ENCODE measurements at places on chromosomes 2 and 18.
A peak's percentile ranks its signal among the peaks of the same experiment; 100 is the strongest.

DNA sequence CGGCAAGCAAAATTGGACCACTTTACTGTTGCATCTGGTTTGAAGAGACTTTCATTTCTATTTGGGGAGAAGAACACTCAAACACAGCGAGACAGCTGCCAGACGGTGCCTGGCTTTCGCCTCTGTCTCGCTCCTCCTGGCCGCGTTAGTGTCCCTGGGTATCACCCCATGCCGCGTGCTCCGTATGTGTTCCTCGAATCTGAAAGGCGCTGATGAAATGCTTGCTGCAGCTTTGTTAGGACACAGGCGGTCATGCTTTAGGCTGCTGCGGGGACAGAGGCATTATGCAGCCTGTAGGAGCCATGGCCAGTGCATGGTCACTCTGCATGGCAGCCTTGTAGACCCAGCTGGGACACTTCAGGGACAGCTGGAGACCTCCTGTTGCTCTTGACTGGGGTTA, 53.9 kb downstream of the LDLRAD4 start:
- DNase-seq: no peak

- DNase-seq: no peak
Measured at GRCh38 chr2:96693286-96694200, 46.3 kb downstream of the LMAN2L start.

- no peak for DNase-seq
Measured at GRCh38 chr2:119679846-119680245, 845 bp downstream of the TMEM177 start.

DNA sequence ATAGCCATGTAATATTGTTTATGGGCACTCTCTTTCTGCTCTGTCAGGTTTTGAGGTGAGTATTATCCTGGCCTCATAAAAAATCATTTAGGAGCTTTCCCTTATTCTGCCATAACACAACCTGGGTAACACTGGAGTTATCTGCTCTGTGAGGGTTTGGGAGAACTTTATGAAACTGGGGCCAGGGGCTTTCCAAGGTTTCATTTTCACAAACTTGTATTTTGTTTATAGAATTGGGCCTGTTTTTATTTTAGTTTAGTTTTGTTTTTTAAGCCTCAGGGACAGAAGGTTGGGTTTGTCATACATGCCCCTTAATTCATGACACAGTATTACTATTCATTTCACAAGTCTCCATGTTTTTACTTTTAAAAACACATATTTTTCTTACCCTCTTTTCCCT, 83.5 kb downstream of the IRS1 start:
- DNase-seq: no peak

DNA sequence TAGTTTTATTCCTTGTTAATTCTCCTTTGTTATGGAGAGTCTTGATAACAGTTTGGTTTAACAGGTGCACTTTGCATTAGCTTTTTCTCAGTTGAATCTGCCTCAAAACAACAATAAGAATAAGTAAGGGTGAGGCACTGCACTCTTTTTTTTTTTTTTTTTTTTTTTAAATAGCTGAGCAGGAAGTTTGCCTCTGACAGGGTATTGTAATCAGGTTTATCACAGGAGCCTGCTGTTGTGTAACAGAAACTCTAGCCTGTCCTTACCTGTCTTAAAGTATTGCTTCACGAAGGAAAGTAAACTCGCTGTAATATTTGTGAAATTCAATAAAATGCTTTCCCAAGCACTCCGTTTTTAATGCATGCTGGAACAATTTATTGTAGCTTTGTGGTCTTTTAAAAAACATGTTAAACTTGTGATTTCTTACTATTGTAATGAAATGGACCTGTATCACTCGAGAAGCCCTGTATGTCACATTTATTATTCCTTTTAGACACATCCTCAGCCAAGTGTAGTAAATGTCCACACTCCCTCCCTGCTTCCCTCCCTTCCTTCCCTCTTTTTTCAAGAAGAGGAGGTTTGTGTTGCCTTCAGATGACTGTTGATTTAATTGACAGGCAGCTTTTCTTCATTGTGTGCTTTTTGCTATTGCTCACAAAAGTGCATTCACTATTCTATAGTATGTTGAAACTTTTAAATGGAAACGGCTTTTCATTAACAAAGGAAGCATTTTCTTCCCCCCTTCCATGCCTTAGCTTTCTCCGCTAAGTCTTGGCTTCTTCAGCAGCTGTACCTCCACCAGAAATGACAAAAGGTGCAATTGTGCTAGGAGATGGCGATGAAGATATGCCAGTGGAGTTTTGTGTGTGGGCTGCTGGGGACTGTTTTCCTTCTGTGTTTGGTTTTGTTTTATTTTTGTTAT, 52.7 kb downstream of the TAF1B start:
- DNase-seq: no peak

GRCh38 chr2:68857855-68858456, 13.2 kb downstream of the BMP10 start:
- no peak for DNase-seq

DNA sequence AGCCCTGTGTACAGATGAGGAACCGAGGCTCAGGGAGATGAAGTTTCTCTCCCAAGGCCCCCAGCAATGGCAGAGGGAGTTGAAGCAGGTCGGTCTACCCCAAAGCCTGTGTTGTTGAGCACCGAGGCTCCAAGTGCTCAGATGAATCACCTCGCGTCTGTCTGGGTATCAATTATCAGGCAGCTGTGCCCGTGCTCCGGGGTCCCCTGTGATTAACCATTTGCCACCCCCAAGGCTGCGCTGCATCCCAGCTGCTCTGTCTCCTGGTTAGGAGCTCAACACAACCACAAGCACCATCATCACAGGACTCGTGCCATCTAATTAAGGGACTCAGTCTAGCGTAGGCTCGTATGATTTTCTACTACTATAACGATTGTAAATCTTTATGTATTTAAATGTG, 27.1 kb downstream of the LIPG start:
- no peak for DNase-seq

DNA sequence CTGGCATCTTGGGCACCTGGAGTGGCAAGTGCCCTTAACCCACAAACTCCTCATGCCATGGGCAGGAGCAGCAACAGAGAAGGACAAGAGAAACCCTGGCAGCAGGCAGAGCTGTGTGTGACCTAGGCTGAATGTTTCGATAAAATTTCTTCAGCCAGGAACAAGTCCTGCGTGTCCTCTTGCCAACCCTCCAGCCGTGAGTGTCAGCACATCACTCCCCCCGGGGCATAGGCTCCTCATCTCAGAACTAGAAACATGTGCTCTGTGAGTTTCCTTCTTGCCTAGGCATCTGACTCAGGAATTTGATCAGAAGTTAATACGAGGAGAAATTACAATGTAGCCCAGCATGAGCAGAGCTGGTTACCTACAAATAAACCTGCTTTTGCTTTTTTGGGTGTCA, 2.2 kb downstream of the ABCG8 start:
- DNase-seq: no peak

- DNase-seq: no peak
Measured at GRCh38 chr2:190435031-190435670, 27.0 kb downstream of the MFSD6 start.

DNA sequence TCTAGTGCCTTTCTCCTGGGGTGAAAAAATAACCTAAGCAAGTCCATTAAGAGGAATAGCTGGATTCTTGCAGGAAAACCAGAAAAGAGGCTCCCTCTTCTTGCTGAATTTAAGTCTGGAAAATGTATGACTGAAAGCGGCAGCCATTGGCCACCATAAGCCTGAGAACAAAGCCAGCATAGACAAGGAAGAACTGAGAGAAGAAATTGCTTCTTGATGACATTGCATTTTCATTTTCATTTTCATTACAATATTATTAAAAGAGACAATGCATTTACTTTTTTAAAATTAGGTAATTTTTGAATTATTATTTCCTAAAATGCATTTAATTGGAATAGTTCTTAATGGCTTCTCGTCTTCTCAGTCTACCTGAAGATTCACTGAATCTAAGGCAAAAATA, 1157.5 kb upstream of the ZEB2 start:
- no peak for DNase-seq

GRCh38 chr2:7094231-7094741, 177.1 kb downstream of the RNF144A start:
- DNase-seq: no peak

DNA sequence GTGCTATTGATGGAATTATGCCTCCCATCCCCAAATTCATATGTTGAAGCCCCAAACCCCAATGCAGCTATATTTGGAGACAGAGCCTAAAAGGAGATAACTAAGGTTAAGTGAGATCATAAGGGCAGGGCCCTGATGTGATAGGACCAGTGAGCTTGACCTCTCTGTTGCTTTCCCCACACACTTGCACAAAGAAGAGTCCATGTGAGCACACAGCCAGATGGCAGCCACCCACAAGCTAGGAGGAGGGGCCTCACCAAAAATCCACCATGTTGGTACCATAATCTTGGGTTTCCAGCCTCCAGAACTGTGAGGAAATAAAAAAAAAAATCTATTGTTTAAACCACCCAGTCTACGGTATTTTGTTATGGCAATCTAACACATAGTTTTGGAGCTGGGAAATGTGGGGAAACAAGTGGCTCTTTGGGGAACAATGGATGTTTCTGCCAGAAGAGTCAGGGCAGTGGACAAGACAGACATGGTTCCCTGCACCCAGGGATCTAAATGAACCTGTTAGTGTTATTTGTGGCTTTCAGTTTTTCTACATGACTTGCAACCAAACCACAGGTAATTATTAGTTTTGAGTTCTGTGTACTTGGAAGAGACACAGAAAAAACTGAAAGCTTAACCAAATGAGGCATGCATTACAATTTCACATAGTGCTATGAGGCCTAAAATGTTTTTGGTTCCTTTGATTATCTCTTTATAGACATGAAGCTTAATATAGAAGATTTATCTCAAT, 259.1 kb downstream of the LTBP1 start:
- no peak for DNase-seq

DNA sequence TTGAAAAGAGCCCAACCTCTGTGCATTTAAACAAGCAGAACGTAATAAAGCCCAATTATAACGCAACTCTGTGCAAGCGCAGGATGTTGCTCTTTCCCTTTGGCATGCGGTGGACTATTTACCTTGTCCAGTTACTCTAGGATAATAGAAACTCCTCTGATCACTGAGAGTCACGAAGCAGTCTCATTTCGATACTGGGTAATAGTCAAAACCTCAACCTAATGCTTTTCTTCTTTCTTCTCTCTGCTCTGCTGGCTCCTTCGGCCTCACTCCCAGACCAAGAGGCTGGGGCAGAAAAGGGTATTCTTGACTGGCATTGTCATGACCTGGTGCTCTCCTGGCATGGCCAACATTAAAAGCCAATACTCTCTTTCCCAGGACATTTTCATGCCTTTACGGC, 89.7 kb upstream of the GCFC2 start:
- no peak for DNase-seq

DNA sequence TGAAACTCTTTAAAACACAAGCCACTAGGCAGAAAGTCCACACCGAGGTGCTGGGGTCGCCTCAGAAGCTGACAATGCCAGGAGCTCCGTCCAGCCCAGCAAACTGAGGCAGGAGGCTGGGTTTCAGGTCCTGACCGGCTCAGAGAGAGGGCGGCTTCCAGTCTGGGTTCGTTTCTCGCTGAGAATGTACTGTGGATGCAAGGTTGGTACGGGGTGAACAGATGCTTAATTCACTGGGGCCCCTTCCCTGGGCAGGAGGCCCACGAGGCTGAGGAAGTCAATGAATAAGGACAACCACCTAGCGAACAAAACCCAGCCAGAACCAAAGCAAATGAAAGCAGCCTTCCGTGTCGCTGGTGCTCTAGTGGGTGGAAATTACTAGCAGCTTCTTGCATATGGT, 142.0 kb downstream of the RTP5 start:
- no peak for DNase-seq

- DNase-seq: no peak
Measured at GRCh38 chr18:35089891-35090550, 48.8 kb downstream of the MAPRE2 start.

GRCh38 chr2:160220026-160220425, 20.0 kb upstream of the ITGB6 start:
- DNase-seq: no peak

- DNase-seq: no peak
Measured at GRCh38 chr2:67446491-67446911, 49.4 kb downstream of the ETAA1 start.

DNA sequence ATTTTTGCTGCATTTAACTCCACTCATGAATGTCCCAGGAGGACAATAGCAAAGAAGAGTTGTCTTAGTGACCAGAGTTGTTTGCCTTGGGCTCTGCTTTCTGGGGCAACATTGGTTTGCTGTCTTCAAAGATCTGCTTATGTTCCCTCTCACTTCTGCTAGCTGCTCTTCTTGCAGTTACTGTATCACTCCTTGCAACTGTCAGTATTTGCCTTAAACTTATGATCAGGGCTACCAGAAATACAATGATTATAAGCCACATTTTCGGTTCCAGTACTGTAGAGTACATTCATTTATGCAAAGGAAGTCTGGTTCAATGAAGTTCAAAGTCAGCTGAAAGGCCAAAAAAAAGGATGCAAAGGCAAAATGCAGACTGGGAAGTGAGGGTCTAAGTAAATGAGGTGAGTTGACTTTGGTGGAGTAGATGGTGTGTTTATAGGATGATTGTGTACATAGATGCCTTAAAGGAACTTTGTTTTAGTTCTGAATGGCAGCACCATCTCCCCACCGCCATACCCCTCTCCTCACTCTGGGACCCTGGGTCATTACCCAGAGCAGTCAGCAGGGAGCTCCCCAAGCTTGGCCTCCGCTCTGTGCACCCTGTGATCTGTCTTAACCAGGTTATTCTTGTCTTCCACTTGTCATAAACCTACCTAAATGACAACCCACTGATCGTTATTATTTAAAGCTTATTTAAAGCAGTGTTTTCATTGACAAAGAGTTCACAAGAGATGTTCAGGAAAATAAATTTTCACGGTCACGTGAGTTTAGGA, 236.0 kb downstream of the DOK6 start:
- no peak for DNase-seq

DNA sequence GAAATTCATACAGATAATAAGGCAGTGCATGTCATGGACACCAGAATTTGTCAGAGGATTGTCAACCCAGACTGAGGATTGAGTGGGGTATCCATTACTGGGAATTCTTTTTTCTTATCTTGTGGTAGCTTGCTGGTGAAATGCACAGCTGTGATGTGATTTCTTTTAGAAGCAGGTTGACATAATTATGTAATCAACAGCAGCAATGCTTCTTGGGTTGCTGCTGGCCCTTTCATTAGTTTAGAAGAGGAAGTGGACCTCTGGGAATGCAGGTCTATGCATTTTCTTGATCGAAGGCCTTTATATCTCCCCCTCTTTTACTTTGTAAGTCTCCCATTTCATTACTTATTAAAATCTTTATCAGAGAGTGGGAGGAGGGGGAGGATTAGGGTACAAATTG, 319.9 kb downstream of the AGPS start:
- DNase-seq: no peak

DNA sequence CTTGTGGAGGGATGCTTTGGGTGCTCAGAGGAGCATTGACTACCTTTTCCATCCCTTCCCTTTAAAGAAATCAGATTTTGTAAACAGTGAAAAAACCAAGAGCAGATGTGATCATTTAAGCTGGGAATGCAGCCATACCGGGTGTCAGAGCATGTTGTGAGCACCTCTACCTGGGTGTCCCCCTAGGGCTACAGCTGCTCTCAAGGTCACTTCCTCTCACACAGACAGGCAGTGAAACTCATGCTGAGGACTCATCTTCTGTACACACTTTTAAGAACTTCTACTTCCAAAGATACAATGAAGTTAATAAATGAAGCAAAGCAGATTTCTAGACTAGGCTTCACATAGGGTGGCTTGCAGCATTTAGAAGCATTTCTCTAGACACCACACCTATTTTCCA, 48.4 kb upstream of the FRZB start:
- peak; percentile 34 for DNase-seq

- no peak for DNase-seq
Measured at GRCh38 chr18:49878015-49878414, 64.7 kb upstream of the ACAA2 start.

Data from OCI-LY7 (cell line).